ENCODE measurements at places on chromosomes 7 and 10.

- no peak for DNase-seq
Measured at GRCh38 chr10:7354330-7355047, 56.3 kb downstream of the SFMBT2 start.

- DNase-seq, result no peak
Measured at GRCh38 chr7:106270122-106270977, 14.4 kb downstream of the NAMPT start.

DNA sequence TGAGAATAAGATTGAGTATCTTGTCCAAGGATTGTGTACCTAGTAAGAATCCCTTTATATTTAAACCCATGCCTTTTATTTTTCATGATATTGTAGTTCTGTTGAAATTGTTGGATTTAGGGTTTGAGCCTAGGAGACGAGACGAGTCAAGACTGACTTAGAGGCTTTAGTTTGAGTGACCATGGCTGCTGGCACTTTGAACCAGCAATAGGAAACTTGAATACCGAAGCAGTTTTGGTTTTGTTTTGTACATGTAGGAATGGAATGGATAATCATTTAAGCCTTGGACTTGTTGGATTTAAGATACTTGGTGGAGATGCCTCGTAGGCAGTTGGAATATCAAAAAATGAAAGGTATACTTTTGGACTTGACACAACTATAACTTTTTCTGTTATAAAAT, 229.0 kb downstream of the BICC1 start:
- DNase-seq, result no peak

- DNase-seq, result no peak
Measured at GRCh38 chr7:159107161-159107892, 37.3 kb downstream of the VIPR2 start.

GRCh38 chr10:8137272-8137681, 82.8 kb downstream of the GATA3 start:
- DNase-seq, result no peak

DNA sequence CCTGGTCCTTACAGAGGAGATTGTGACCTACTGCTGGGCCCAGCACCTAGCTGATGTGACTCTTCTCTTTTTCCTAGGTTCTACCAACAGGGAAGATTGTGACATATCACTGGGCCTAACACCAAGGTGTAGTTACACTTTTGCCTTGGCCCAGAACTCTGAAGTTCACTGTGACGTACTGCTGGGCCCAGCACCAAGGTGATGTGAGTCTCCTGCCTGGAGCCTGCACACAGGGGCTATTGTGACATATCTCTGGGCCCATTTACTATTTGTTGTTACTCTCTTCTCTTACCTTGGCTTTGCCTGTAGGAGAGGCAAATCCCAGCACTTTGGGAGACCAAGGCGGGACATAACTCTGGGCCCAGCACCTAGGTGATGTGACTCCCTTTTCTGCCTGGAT, 23.1 kb upstream of the ZNF107 start:
- no peak for DNase-seq

GRCh38 chr7:5420067-5420880, 3.4 kb downstream of the TNRC18 start:
- no peak for DNase-seq

GRCh38 chr10:786633-787474, 97.4 kb upstream of the DIP2C start:
- DNase-seq, result no peak

- DNase-seq, result no peak
Measured at GRCh38 chr10:77862595-77862994, 64.0 kb downstream of the DLG5 start.

- DNase-seq, result no peak
Measured at GRCh38 chr10:14513123-14513522, 182.4 kb upstream of the FRMD4A start.

GRCh38 chr10:11874568-11875493, 51.7 kb downstream of the PROSER2 start:
- peak; percentile 43 for DNase-seq

DNA sequence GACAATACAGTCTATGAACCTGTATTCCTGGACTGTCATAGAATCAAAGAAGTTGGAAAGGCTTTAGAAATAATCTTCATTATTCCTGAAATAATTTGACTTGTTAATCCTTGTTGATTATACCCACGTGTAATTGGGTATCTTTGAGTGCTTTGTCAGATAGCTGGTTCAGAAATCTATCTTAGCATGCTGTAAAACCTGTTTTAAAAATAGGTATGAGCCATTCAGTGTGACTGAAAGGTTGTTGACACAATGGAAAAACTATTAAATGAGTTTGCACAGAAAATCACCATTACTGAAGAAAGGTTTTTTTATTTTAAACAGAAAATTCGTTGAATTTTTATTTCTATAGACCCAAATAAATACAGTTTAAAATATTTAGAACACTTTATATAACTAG, 38.7 kb downstream of the PHTF2 start:
- DNase-seq, result no peak

DNA sequence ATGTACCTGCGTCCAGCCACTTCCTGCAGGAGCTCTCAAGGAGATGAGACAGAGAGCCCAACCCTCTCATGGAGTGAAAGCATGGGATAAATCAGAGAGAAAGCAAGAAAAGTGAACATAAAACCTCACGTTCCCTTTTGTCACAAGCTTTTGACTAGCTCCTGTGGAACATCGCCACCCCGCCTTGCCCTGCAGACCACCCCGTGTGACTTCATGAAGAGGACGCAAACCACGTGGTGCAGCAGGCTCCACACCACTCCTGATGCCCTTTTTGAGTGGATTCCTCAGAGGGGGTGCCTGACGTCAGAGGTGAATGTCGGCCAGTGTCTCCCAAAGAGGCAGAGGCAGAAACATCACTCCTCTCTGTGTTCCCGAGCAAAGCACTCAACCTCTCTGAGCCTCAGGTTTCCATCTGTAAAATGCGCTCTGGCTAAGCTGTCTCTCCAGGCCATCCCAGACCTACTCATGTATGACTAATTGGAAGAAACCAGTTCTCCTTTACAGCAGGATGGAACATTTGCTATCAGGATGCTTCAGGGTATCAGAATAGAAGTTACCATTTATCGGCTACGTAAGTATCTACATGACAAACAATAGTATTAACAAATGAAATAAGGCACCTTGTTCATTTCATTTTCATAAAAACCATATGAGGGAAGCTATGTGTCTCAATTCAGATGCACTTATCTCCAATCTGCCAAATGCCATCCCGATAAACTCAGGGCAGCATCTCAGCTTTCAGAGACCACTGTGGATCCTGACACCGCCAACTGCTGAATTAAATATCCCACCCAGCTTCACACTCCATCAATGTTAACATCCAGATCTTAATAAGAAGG, 5.3 kb downstream of the ZNF488 start:
- DNase-seq, result no peak

DNA sequence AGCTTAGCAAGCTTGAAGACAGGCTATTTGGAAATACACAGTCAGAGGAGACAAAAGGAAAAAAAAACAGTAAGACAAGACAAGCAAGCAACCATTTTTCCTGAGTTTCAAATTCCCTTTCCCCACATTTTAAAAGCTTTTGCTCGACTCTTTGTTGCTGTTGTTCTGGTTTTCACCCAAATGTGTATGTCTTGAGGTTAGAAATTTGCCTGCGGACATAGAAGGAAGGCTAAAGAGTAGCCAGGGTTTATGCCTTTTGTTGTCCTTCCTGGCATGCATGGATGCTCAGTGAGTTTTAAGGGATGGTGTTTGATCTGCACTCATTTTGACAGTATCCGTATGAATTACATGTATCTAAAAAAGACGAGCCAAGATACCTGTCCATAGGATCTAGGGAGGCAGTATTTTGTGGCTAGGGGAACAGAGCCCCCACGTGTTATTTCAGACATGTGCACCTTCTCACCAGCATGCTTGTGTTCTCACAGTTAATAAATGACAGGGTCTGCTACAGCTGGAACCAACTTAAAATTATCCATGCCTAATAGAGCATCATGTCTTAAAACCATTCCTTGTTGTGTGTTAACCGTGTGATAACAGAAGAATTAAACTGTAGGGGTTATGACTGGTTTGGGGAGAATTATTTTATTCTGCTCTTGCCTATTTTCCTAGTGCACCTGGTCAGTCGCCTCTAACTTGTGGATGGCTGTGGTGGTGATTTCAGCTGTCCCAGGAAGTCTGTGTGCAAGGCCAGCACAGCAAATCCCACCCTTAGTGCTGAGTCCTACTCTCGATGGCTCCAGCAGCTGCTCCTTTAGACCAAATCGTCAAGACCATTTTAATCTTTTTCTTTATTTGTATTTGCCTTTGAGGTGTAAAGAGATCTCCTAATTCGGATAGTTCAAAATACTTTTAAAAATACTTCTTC, 9.1 kb downstream of the WIPF3 start:
- DNase-seq, result no peak

DNA sequence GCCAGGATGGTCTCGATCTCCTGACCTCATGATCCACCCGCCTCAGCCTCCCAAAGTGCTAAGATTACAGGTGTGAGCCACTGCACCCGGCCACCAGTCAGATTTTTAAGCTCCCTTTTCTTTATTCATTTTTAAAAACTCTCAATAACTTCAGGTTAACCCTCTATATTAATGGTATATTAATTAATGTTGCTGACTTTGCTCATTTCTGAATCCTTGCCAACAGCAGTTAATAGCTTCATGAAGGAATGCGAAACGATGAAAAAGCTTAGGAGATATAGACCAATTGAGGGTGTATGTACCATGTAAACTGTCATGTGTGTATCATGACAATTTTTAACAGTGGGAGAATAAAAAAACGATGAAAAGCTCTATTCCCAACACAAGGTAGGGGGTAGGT, 27.5 kb downstream of the PNPLA8 start:
- DNase-seq, result no peak

DNA sequence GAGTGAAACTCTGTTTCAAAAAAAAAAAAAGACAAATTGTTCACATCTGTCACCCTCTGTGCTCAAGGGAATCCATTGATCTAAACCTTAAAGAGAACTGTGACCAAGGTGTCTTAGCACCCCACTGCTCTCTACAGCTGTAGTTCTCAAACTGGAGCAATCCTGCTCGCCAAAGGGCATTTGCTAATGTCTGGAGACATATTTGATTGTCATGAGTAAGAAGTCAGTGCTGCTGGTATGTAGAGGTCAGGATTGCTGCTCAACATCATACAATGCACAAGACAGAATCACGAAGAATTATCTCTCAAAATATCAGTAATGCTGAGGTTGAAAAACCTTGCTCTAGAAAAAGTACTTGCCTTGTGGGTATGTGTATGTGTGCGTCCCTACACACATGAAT, 30.0 kb downstream of the ABLIM1 start:
- no peak for DNase-seq

DNA sequence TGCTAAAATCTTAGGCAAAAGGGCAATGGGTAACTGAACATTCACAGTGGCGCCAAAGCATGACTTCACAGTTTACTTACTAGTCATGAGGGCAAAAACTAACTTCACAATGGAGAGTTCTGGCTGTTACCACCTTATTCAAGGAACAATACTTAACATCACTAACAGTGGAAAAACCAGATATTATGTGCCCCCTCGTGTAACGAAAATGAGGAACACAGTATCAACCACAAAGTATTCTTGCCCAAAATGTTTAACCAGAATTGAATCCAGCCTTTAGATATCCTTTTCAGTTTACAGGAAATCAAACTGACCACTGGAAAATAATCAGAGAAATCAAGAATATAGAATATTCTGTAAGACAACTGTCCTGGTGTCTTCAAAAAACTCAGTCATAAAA, 9.5 kb downstream of the C7orf25 start:
- no peak for DNase-seq

GRCh38 chr10:580778-581177, 108.7 kb downstream of the DIP2C start:
- no peak for DNase-seq

- DNase-seq, result no peak
Measured at GRCh38 chr10:59657724-59658123, 51.9 kb downstream of the SLC16A9 start.

DNA sequence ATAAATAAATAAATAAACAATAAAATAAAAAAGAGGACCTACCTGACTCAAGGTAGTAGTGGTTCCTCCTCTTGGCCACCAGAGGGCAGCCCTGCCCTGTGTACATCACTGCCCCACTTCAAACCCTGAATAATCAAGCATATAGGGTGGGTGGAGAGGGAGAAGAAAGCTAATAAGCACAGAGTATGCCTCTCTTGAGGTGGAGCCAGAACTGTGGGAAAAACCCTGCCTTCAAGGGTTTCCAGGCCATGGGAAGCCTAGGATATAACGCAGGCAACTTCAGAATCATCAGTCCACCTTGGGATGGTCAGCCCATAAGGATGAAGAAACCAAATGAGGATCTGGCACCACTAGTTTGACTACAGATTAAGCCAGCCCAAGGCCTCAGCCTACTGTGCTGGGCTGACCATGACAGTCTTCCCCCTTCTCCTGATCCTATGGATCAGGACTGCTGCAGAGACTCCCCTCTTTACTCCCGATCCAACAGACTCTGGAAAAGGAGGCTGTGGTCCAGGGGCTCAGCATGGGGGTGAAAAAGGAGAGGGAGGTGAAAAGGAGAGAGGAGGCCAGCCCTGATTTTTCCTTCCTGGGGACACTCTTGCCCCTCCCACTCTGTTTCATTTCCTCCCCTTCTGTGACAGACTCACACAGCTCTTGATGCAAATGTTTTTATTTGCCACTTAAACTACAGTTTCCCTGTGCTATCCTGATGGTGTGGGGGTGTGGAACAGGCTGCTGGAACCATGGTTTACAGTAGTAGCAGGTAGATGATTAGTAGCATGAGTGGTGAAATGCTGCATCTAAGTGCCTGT, 10.1 kb downstream of the AVPI1 start:
- DNase-seq, result peak; percentile 47

- DNase-seq, result no peak
Measured at GRCh38 chr10:61757525-61758397, 95.0 kb downstream of the CABCOCO1 start.

- no peak for DNase-seq
Measured at GRCh38 chr10:20105931-20106330, 289.7 kb downstream of the PLXDC2 start.

DNA sequence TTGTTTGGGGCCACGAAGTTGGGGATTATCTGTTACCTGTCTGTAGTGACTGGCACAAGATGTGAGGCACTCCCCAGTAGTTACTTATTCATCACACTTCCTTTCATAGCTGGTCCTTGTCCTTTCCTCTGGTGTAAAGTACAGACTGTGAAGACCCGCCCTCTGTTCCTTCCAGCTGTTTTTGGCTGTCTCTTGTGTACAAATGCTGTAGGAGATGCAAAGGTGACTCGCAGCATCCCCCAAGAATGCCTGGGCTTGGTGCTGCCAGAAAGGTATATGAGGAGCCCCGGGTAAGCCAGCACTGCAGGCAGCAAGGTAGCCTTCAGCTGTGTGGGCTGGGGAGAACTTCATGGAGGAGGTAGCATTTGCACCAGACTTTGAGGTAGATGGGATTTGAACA, 236.6 kb downstream of the EBF3 start:
- DNase-seq, result no peak

GRCh38 chr7:5394264-5395105, 29.1 kb downstream of the TNRC18 start:
- no peak for DNase-seq

GRCh38 chr7:131302446-131302845, 25.2 kb upstream of the MKLN1 start:
- no peak for DNase-seq

- DNase-seq, result no peak
Measured at GRCh38 chr10:77602913-77603533, 34.6 kb downstream of the KCNMA1 start.

GRCh38 chr10:83678850-83679249, 460.5 kb upstream of the GHITM start:
- no peak for DNase-seq

GRCh38 chr7:66099232-66099550, 15.5 kb upstream of the CRCP start:
- no peak for DNase-seq

- DNase-seq, result no peak
Measured at GRCh38 chr7:30473903-30474302, 4.7 kb downstream of the NOD1 start.
